ENCODE measurements at places on chromosomes 12 and 14. TPM values are rescaled to one million over a fixed set of nuclear protein-coding genes. Genes with fewer than 3 reads are reported as not detected.

NFATC4 gene
- total RNA-seq: 95.3 TPM

- peaks cover 5% of the 10 kb centered on the region for H3K36me3 ChIP-seq
- H3K27me3 ChIP-seq: no peaks in the 10 kb centered on the region
- no peak overlapping the region for H3K27ac ChIP-seq
- H3K4me3 ChIP-seq: no peak overlapping the region
- H3K4me1 ChIP-seq: no peaks in the 10 kb centered on the region
Measured at GRCh38 chr12:68844318-68844745, 36.4 kb downstream of the MDM2 start.

DNA sequence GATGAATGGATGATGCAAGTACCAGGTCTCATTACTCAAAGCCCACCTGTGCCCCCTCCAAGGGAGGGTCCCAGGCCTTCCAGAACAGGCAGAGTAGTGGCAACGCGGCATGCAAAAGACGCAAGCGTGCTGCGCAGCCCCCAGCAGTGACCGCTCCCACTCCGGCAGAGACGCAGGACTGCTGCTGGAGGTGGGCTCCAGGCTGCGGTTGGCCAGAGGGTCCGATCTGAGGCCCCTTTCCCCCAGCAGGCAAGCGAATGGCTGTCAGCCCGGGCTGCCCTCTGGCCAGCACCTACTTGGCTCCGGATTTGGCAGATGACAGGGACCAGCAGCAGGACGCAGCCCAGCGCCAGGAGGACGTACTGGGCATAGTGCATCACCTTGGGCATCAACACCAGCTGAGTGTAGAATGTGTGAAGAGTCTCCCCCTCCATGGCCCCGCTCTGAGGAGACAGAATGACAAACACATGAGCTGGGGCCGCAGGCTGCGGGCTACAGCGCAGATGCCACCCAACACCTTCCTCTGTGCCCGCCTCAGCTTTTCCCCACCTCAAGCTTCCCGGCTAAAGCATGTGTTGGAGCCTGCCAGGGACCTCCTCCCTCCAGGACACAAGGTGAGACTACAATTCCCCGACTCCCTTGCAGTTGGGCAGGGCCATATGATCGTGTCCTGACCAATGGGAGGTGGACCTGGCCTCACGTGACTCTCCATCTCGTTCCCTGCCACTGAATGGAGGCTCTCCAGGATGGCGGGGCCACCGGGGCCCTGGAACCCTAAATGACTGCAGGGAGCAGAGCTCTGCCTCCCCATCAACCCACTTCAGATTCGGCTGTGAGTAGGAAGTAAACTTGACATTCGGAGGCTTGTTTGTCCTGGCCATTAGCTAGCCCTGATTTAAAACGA lies 77.4 kb downstream of the SCARB1 start:
- no peaks in the 10 kb centered on the region for H3K27me3 ChIP-seq
- no peak overlapping the region for H3K27ac ChIP-seq
- peak; percentile 92 for DNase-seq
- peak overlapping the region; percentile 60 for H3K4me3 ChIP-seq
- no peaks in the 10 kb centered on the region for H3K36me3 ChIP-seq

DNA sequence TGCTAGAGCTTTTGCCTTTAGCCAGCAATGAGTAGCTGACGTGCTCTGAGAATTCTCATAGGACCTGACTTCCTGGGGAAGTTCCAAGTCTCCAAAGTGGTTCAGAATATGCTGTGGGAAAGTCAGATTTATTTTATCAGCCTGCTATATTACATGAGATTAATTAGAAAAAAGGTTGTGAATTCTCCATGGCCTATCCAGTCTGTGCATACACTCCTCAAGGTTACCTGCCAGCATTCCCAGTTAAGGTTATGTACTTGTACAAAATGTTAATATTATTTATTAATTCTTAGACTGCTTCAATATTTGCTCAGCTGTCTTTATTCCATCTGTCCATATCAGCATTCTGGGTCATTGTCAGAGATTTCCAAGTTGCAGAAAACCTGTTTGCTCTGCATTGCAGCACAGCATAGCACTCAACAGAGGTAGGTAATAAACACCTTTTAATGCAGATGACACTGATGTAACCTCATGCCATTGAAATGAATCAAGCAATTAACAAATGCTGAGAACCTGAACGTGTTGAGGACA lies 2.7 kb upstream of the SEL1L start:
- no peak overlapping the region for H3K27ac ChIP-seq
- no peak for DNase-seq
- peaks cover 7% of the 10 kb centered on the region for H3K4me1 ChIP-seq
- H3K36me3 ChIP-seq: no peaks in the 10 kb centered on the region
